ENCODE measurements at places on chromosomes 7 and 10.
A peak's percentile ranks its signal among the peaks of the same experiment; 100 is the strongest.

- no peak for DNase-seq
These were observed 137.2 kb upstream of the LSM8 start for GRCh38 chr7:118046801-118047200.

DNA sequence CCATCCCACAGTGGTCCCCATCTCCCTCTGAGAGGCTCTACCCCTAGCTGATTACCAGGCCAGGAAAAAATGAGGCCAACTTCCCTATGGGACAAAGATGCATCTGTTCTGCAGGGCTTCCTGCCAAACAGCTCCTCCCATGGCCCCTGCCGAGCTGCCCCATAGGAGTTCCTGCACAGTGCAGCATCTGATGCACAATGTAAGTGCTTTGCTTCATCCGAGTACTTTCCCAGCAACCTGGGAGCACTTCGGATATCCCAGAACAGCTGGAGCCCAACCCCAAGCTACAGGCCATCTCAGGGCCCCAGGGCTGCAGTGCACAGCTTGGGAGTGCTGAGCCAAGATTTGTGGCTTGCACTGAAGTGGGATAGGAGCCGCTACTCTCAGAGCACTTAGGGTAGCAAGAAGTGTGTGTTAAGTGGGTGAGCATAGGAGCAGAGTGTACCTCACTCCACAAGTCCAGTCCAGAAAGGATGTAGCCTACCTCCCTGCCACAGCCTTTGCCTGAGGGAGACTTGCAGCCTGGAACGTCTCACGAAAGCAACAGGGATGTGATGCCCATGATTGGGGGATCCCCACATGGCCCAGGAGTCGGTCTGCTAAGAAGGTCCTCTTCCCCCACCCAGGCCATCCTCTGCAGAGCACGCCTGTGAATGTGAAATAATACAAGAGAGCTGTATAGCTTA, 209.6 kb upstream of the VWC2 start:
- DNase-seq = no peak

DNA sequence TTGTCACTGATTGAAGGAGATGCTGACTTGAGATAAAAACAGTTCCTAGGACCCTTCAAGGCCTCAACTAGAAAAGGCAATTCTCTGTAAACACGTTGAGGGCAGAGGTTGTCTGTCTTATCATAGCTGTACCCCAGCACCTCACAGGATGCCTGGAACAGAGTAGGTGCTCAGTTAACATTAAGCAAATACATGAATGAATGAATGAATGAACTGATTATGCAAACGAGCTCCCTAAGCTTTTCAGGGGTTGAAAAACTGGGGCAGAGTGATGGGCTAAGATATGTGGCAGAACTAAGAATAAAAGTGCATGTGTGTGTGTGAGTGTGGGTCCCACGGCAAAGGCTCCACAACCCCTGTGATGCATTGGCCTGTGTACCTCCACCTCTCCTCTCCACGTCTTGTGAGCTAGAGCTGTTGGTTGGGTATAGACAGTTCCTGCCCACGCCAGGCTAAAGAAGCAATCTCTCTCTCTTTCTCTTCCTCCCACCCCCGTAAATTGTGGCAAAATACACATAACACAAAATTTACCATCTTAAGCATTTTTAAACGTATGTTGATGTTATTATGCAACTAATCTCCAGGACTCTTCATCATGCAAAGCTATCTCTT, 20.9 kb upstream of the SMC3 start:
- no peak for DNase-seq

GRCh38 chr7:81415181-81415580, 354.7 kb downstream of the HGF start:
- no peak for DNase-seq

DNA sequence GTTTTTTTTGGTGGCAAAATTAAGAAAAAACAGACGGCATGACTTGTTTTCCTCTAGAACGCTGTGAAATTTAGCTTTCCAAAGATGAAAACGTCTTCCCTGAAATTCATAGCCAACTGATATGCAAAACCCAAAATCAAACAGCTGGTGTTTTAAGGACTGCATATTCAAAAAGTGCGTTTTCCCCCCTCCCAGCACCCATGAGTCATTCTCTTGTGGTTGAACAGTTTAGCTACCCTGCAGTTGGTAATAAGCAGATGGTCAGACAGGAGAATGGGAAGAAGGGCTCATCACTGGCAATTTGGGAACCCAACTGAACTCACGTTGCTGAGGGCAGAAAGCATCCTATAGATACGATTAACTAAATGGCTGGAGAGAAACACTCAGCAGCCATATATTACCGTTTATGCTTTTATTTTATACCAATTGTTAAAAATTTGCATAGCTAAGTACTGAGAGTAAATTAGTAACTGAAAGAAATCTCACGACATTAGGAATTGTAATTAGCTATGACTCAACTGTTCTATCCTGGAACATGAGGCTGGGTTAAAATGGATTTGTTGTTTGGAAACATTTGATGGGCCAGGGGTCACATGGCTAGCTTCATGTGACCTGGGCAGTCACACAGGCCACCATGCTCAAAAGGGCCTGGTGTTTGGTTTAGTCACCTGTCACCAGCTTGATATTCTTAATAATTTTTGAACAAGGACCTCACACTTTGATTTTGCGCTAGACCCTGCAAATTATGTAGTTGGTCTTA, 343.1 kb downstream of the PHTF2 start:
- DNase-seq = no peak

- no peak for DNase-seq
These were observed 37.1 kb downstream of the COBL start for GRCh38 chr7:51279391-51280023.

- peak; percentile 5 for DNase-seq
These were observed 11.9 kb downstream of the ANTXRL start for GRCh38 chr10:46298477-46299285.

DNA sequence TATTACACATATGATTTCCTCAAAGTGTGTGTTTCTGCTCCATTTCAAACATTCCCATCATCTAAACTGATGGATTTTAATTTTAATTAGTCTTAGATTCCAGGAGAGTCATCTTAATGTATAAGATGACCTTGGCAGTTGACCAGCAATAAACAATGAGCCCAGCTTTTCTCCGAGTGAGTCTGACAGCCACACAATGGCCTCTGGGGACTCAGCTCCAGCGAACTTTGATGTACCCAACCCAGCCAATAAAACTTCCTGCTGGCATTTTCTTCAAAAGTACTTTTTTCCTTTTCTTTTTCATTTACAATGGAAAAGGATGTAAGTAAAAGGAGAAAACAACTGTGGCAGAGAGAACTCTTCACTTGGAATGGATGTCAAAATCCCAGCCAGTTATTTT, 139.1 kb upstream of the CTBP2 start:
- DNase-seq = no peak

DNA sequence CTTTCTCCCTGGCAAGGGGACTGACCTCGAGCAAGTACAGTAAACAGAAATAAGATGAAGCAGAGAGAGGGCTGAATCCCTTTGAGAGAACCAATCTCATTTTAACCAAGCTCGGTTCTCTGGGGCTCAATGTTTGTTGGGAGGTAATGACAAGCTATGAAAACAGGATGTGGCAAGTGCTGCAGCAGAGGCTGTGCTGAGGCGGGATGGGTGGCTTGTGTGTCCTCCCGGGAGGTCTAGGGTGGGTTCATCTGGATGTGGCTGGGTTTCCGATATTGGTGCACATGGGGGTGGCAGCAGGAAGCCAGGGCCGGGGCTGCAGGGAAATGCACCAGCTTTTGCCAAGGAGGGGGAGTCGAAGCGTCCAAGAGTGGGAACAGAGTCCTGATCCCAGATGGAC, 84.5 kb downstream of the AOAH start:
- DNase-seq = peak; percentile 59

DNA sequence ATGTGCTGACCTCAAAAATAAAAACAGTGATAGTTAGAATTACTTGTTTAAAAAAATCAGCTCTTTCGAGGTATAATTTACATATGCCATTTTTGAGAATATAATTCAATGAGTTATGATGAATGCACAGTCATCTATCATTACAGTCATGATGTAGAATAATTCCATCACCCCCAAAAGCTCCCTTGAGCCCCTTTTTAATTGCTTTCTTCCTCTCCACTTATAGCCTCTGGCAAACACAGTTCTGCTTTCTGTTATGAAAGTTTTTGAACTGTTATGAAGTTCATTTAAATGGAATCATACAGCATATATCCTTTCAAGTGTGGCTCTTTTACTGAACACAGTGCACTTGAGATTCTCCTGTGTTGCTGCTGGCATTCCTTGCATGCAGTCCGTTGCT, 41.4 kb downstream of the PRTFDC1 start:
- no peak for DNase-seq

GRCh38 chr10:35563261-35563891, 41.8 kb upstream of the GJD4 start:
- peak; percentile 49 for DNase-seq

GRCh38 chr7:116034411-116034810, 3.8 kb upstream of the TFEC start:
- DNase-seq = no peak

GRCh38 chr7:33278095-33278494, 148.7 kb downstream of the BBS9 start:
- DNase-seq = no peak

DNA sequence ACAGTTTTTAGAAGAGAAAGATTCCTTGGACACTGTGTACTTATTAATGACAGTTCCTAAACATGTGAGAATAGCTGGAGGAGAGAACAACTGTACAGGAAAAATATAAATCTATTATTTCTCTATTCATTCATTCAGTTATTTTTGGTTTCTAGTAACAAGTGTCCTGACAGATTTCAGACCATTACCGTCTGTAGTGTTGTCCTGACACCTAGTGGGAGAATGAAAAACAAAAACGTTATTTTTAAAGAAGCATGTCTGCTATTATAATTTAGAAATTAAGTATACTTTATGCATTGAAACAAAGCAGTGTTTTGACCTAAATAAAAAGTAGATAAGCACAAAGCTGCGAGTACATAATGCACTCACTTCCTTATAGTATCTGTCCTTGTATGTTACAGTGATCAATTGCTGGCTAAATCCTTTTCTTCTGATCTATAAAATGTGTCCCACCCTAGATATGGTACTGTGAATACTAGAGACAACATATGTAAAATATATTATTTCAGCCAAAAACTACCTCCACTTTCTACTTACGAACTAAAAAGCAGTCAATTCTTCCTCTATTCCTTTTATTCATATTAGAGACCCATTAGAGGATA, 575.6 kb downstream of the ARL4A start:
- peak; percentile 47 for DNase-seq

All from CD4-positive, alpha-beta T cell treated with Interleukin-10 for 1 hour (primary cell).